ENCODE measurements at places on chromosomes 13 and 19.
A peak's percentile ranks its signal among the peaks of the same experiment; 100 is the strongest.

DNA sequence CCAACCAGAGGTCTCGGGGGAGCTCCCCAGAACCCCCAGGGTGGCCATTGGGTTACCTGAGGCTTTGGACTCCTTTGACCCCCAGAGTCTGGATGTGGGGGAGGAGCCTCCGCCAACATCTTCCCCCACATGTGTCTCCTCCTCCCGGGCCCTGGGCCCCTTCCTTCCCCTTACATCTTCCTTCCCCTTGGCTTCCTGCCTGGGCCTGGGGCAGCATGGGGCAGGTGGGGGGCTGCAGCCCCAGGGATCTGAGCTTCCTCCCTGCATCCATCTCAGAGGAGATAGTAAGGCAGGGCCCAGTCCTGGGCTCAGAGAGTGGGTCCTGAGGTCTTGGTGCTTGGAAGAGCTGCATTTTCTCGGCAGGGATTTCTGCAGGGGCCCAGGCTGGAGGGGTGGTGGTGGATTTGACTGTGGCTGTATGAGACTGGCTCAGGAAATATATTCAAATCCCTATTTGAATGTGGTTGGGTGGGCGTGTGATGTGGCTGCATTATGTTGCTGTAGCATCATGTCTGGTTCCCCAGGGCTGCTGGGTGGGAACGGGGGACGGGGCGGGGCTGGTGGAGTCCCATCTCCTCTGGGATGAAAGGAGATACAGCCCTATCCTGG, 919 bp downstream of the VAV1 start:
- no peak for DNase-seq

DNA sequence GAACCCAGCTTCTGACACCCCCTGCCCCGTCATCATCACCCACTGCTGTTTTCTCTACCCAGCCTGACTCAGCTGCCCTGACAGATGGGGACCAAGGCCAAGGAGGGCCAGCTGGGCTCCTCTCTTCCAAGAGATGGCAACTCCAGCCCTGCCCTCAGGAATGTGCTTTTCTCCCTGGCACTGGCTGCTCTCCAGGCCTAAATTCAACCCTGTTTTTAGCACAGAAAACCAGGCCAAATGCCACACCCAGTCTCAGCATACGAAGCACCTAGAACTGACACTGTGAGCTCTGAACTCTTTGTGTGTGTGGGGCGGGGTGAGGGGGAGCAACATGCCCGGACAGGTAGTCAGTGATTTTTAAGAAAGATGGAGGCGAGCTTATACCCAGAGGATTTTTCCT, 23.4 kb upstream of the IGFL1 start:
- DNase-seq, result no peak

DNA sequence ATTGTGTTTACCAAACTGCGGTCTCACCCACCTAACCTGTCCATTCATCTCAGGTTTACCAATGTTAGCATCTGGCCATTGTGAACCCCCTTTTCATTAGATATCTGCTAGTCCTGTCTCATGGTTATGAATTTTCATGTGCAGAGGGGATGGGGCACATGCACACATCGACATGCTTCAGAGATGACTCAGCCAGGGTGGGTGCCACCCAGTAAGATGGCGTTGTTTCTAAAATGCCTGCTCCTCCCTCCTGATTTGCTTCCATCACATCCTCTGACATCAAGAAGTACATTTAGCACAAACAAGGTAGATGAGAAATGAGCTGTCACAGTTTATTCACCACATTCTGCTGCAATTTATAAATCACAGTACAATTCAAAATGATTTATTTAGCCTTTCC, 51.3 kb downstream of the GPALPP1 start:
- peak; percentile 77 for DNase-seq

DNA sequence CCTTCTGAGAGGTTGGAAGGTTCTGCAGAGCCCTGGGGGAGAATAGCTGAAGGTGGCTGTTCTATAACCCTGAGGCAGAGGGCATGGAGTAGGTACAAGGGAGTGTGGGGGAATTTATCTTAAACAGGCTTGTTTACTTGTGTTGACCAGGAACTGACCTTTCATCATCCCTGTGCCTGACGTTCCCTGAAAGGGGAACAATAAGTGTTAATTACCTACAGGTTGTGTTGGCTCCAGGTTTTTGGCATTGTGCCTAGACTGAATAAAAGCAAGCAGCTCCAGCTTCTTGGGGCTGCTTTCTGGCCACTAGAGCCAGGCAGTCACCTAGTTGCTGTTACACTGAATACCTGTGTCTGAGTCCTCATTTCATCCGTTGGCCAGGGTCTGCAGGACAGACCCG, 60.0 kb downstream of the ZNF627 start:
- no peak for DNase-seq

GRCh38 chr13:85371254-85371653, 428.0 kb downstream of the SLITRK6 start:
- no peak for DNase-seq

GRCh38 chr13:31880851-31881494, 141.6 kb downstream of the RXFP2 start:
- DNase-seq, result no peak

- no peak for DNase-seq
Measured at GRCh38 chr13:46340011-46340410, 47.0 kb downstream of the RUBCNL start.

- DNase-seq, result no peak
Measured at GRCh38 chr13:76038920-76039716, 403.0 kb downstream of the LMO7 start.

DNA sequence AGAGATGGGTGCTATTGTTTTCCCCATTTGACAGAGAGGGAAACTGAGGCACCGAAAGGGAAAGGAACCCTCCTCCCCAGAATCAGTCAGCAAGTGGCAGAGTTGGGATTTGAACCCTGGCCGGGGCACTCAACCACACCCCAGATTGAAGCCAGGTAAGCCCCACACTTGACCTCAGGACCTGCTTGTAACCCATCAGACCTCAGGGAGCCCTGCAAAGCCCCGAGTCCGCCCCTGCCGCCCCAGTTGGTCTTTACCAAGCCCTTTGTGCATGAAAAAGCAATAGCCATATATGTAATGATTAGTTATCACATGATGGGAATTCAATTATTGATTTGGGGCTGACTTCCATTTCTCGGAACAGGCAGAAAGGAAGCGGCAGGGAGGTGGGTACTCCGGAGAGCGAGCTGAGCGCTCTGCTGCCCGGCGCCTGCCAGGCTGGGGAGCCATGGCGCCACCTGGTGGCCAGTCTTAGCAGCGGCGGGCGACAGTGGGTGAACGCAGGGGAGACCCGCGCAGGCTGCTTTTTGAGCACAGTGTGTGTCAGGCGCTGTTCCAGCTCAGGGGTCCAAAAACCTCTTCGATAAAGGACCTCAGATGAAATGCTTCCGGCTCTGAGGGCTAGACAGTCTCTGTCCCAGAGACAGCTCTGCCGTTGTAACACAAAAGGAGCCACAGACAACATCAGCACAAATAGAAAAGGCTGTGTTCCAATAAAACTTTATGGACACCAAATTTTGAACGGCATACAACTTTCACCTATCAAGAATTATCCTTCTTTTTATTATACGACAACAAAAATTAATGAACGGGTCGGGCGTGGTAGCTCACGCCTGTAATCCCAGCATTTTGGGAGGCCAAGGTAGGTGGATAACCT, 82.9 kb upstream of the CACNA1A start:
- DNase-seq, result peak; percentile 59

DNA sequence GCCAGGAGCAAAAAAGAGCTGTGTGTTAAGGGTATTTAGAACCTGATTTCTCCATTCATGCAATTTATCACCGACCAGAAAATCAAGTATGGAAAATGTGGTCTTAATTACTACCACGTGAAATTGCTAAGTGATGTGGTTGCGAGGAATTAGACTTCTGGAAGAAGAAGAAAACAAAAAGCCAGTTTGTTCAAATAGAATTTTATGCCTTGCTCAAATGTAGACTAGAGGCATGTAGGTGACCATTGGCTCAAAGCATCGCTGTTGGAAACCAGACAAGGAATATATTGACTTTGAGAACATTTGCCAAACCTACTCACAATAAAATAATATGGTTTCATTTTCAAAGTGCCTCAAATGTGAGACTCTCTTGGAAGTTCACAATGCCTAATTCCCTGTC, 57.3 kb upstream of the LRCH1 start:
- DNase-seq, result no peak

DNA sequence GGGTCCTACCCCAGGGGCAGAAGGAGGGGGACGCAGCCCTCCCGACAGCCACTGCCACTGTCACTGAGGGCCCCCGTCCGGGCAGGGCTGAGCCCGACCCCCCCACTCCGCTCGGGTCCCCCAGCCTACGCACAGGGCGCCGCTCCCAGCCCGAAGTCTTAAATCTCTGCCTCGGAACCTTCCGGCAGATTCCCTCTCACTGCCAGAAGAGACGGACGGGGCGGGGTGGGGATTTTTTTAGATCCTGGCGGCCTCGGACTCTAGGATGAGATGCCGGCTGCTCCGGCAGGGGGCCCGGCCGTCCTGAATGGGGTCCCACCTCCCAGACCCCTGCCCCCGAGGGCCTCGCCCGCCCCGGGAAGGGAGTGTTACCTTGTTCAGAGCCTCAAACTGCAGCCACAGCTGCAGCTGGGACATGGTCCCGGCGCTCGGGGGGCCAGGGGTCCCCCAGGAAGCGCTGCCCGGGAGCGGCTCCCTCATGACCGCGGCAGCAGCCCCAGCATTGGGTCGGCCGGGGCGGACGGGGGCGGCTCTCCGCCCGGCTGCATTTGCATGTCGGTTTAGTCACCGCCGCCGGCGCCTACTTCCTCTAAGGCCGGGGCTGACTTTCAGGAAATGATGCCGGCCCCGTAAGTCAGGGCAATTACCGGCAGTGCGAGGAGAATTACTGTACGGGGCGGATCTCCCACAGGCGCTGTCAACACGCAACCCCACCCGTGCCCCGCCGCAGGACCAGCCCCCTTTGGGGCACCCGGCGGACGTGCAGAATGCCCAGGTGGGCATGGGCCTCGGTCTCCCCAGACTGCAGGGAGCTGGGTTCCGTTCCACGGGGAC, 28.1 kb downstream of the GPX4 start:
- DNase-seq, result peak; percentile 80

GRCh38 chr13:19345916-19346422, 164.3 kb upstream of the TUBA3C start:
- peak; percentile 2 for DNase-seq

- no peak for DNase-seq
Measured at GRCh38 chr13:95260031-95260525, 41.2 kb downstream of the ABCC4 start.

- no peak for DNase-seq
Measured at GRCh38 chr19:1474765-1475351, 4.2 kb downstream of the C19orf25 start.

- peak; percentile 98 for DNase-seq
Measured at GRCh38 chr19:44869733-44870470, 21.2 kb upstream of the TOMM40 start.

GRCh38 chr13:39577838-39578491, 25.0 kb downstream of the LHFPL6 start:
- no peak for DNase-seq

GRCh38 chr19:1383017-1383311, 743 bp upstream of the NDUFS7 start:
- no peak for DNase-seq

GRCh38 chr19:10510301-10510802, 6.9 kb downstream of the S1PR5 start:
- no peak for DNase-seq

DNA sequence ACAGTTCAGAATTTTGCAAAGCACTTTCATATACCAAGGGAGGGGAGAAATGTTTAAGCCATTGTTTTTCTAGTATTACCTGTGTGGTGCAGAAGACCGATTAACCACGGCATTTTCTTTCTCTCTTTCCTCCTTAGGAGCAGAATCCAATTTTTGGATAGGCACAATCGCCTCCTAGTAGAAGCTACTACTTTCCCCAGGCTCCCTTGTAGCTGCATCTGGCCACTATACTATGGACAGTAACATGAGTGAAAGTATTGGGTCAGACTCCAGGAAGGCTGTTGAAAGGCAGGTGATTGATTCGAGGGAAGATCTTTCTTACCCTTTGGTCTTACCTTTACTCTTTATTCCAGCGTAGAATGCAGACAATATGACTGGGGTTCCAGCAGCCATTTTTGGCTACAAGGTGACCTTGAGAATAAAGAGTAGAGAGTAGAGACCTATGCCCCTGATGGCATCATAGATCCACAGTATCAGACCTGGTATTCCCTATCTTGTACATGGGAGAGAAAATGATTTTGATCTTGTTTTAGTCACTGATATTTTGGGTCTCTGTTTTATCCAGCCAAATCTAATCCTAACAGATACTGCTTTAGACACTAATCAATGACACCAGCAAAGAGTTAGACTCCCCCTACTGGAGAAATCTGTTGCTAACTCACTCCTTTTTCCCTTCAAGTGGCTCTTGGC, 77.0 kb downstream of the LRRC63 start:
- peak; percentile 70 for DNase-seq

GRCh38 chr19:12730064-12730463, 4.4 kb downstream of the TRIR start:
- DNase-seq, result no peak

DNA sequence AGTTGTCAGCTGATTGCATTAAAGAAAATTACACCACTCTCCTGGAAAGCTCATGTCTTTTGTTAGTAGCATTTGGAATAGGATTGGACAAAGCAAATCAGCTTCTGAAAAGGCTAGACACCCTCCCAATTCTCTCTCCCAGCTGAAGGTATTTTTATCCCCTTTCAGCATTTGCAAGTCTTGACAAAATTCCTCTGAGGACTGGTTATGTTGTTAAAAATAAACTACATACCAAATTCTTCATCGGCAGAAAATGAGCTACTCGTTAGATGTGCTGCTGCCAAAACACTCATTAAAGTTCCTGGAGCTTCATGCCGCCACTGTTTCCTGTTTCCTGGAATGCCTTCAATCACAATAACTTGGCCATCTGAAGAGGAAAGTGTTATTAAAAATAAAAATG, 37.1 kb downstream of the UTP14C start:
- no peak for DNase-seq

- peak; percentile 56 for DNase-seq
Measured at GRCh38 chr19:53908106-53908934, 758 bp upstream of the CACNG7 start.

- no peak for DNase-seq
Measured at GRCh38 chr13:62643799-62644524, 1228.3 kb upstream of the PCDH20 start.

GRCh38 chr13:77250975-77251374, 75.9 kb downstream of the MYCBP2 start:
- DNase-seq, result no peak

GRCh38 chr13:67841071-67841470, 610.9 kb upstream of the PCDH9 start:
- DNase-seq, result no peak

DNA sequence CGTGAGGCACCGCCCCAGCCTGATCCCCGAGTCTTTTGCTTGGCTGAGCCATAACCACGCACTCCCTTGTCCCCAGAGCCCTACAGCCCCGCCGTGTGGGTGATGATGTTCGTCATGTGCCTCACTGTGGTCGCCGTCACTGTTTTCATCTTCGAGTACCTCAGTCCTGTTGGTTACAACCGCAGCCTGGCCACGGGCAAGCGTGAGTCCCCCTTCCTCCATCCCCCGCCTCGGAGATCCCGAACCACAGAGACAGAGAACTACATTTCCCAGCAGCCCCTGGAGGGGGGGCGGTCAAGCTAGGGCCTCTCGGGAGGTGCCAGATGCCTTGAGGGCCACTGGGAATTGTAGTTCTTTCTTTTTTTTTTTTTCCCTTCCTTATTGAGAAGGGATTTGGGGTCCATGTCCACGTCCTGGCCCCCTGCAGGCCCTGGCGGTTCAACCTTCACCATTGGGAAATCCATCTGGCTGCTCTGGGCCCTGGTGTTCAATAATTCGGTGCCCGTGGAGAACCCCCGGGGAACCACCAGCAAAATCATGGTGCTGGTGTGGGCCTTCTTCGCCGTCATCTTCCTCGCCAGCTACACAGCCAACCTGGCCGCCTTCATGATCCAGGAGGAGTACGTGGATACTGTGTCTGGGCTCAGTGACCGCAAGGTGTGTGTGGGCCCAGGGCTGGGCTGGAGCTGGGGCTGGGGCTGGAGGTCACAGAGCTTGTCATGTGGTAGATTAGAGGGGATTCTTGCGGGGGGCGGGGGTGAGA, 25.9 kb downstream of the GRIN2D start:
- DNase-seq, result peak; percentile 78

All from HT1080 (cell line).